HFF-Myc (cell line): ENCODE measurements at places on chromosomes 4 and X.

DNA sequence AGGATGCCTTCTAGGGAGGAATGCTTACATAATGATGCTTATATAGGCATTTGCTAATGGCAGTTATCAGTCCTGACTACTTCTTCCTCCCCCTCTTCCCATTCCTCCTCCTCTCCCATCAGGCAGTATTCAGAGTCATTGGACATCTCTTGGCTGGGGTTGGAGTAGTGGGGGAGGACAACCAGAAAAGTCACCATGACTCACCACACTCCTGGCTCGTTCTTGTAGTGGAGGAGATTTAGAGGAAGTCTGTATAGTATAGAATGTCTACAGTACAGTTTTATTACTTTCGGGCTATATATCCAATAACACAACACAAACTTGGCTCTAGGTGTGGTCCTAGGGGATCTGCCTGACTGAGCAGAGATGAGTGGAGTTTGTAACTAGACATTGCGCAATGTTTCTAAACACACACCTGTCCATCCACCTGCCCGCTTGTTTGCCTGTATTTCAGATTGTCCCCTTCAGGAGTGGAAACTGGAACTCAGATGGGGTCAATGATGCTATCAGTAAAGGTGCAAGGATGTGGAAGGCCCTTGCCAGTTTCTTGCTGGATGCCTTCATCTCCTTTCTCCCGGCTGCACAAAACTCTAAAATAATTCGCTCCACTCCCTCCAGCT lies 27.9 kb upstream of the KIAA1210 start:
- DNase-seq: peak; percentile 29

GRCh38 chr4:169225812-169226211 lies 44.9 kb downstream of the SH3RF1 start:
- DNase-seq: no peak

- DNase-seq: no peak
Measured at GRCh38 chr4:10171055-10171454, 54.5 kb upstream of the WDR1 start.

GRCh38 chr4:176981551-176981950 lies 188.8 kb upstream of the VEGFC start:
- no peak for DNase-seq

DNA sequence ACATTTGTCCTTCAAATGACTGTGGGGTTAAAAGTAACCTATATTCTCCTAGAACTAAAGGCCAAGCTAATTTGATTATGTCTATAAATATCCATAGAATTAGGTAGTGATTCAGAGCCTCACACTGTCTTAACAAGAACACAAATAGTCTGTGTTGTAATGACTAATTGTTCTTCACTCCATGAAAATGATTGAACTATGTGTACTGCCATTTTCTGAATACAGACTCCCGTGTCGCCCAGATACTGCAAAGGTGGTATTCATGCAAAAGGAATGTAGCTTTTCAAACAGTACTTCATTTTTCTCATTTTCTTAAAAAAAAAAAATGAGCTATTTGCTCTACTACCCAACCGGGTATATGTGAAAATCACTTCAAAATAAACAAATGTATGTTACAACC lies 11.3 kb upstream of the PHKA2 start:
- DNase-seq: no peak

GRCh38 chr4:123438031-123438430 lies 41.4 kb downstream of the SPRY1 start:
- no peak for DNase-seq

- no peak for DNase-seq
Measured at GRCh38 chr4:159052315-159052714, 50.6 kb upstream of the RAPGEF2 start.

DNA sequence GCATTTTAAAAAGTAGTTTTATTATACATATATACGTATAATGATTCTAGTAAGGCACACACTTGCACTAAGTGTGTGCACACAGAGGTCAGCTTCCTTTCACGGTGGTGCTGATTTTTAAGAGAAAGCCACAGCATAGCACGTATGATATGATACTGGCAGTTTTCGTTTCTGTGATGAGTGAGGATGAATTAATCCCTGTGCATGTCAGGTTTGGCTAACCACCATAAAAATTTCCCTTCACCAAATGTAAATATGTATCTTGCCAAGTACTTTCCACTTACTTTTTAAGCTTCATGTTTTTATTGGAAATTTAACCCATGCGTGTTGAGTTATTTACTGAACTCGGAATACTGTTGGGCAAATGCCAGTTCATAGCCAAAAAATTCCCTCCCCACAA lies 84.6 kb downstream of the SYNPO2 start:
- DNase-seq: no peak

GRCh38 chr4:113049421-113050370 lies at the start of gene ANK2:
TSS of gene ANK2 (plus strand) at chr4:113049653. CDS start at chr4:113049729, 76 bp downstream.
- no peak for DNase-seq

- peak; percentile 61 for DNase-seq
Measured at GRCh38 chr4:157045507-157046127, 30.3 kb upstream of the GLRB start.

DNA sequence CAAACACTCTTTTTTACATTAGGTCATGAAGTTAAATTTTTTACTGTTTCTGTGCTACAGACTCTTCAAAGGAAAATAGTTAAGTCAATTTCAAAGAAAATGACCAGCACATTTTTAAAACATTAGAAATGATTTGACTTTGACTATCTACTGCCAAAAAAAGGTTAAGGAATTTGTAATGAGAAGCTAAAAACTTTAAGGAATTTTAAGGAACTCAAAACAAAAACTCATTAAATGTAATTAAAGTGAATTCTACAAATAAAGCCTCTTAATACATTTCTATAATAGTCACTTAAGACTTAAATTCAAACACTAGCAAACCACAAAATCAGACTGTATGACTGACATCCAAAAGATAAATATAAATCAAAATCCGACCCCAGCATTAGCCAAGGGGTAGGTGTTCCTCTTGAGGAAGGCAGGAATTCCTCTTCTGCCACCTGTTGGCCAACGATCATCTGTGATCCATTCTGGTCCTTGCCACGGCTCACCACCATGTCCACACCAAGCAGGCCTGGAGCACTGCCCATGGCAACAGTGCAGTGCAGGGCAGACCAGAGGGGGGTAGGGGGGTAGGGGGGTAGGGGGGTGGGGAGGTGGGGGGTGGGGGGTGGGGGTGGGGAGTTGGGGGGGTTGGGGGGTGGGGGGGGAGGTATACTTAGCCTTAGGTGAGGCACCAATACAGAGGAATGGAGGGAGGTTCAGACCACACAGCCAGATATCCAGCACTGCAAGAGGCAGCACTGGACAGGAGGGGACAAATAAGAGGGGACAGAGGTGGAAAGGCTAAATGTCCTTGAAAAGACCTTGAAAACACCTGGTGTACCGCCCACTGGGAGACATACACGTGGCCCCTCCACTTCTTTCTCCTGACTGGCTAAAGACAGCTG lies 287.4 kb downstream of the CHIC1 start:
- no peak for DNase-seq

DNA sequence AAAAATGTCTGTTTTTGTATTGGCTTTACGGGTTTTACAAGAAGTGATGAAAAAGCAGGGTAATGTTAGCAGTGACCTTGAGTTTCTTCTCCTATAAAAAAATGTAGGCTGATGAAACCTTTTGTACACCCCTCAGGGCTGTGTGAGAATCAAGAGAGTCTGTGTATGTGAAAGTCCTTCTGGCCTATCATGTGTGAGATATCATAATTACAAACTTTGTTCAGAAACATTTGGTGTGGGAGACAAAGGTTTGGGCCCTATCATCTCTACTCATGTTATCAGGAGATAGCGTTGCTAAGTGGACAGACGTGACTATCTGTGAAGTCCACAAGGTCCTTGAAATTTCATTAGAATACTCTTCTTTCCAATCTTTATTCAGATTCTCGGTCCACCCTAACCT lies 170.6 kb upstream of the HAND2 start:
- DNase-seq: no peak

DNA sequence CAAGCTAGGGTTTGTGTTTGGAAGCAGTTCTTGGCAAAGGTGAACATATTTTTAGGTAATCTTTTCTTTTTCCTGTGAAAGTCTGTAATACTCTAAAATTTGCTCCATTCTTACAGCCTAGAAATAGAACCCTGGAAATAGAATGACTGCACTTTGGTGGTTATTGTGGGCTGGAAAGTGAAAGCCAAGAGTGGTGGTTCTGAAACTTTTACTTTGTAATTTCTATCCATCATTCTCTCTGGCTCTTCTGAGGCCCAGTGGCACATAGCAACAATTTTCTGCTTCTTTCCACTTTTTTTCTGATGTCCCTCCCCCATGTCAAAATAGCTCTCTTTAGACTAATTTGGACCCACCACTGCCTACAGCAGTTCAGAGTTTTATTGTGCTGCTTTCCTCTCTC lies 300.4 kb upstream of the RPS6KA3 start:
- no peak for DNase-seq

- no peak for DNase-seq
Measured at GRCh38 chrX:13346646-13347045, 26.8 kb upstream of the ATXN3L start.

DNA sequence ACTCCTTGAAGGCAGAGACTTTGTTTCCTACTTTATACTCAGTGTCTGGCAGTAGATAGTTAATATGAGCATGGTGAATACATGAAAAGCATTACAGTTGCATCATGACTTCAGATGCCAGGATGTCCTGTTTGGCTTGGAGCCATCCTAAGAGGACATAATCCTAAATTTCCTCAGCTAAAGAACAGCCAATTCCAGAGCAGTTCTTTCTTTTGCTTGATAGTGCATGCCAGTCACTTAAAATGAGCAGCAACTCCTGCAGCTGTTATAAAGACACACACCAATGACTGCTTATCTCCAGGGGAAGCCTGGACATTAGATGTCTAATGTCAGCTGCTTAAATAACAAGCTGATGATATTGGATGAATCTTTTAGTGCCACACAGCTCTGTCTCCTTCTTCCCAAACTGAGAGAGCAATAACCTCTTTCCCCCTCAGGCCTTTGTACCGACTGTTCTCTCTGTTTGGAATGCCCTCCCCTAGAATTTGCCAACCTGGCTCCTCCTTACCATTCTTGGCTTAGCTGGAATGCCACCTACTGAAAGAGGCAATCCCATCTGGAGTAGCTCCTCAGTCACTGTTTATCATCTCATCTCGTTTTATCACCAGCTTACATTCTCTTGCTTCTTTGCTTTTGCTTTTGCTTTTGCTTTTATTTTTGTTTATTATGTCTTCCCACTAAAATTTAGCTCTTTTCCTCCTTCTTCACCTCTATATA lies 100.8 kb upstream of the USP38 start:
- DNase-seq: no peak

DNA sequence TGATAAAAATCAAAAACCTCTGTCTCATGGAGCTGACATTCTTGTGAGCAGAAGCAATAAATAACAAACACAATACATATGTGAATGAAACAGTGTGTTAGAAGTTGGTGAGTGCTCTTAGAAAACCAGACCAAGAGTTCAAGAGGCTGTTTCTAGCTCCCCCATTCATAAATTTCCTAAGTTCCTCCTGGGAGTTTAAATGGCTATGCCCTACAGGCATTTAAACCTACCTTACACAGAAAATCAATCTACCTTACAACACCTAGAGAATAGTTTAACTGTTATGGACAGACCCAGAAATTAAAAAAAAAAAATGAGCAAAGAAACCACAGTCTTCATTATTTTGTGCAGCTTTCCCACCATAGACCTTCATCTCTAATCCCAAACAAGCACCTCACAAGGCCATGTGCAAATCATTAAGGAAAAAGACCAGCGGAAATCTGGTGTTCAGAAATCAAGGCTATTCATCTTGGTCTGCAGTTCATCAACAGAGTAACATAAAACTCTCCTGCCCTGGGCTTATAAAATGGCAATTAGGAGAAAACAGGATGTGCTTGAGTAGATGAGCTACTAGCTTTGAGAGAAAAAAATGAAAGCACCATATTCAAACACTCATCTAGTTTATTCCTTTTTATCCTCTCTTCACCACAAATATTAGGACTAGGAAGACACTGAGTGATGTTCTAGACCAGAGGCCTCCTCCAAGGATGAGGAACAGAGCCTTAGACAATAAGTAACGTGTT lies 147.2 kb downstream of the SHROOM3 start:
- DNase-seq: peak; percentile 77

DNA sequence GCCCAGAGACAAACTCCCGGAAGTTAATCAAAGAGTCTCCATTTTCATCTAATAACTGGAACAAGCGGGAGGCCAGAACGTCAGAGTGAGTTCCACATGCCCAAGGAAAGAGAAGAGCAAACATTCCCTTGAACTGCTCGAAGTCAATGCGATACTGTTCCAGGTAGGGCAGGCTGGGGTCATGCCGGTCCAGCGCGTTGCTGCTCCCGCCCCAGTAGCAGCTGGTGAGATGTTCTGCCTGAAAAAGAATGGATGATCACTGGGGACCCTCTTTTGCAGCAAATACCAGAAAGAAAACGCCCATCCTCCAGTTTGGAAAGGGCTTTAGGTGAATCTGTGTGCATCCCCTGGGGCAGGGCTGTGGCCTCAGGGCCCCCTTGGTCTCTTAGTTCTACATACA lies 65.2 kb upstream of the UCP1 start:
- DNase-seq: no peak

DNA sequence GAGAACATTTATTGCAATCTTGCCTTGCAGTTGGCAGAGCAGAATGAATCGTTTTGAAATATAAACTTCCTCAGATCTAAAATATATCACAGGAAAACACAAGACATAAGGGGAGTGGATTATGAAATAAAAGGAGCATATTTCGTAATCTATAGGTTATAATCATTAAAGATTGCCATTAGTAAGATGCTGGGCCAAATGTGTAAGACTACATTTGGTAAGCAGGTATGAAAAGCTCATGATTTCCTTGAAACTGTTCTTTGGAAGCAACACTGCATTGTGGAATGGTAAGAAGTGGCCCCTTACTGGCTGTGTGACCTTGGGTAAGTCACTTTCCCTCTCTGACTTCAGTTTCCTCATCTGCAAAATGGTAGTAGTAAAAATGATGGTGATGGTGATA lies 68.3 kb downstream of the AFF2 start:
- DNase-seq: no peak

DNA sequence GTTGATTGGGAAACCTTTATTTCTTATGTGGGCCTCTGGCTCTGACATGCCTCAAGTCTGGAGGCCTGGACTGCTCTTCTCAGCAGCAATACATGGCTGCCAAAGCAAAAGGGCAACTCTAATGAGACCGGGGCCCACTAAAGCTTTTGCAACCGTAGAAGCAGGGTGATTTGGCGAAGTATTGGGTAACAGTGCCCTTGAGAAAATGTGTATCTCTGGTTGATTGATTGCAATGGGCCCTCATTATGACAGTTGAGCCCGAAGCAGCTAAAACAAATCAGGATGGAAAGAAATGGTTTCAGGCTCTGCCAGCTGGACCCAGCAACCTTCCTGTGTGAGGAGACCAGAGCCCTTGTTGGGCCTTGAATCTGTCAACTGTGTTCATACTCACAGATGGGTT lies 73.4 kb downstream of the CLCN4 start:
- DNase-seq: no peak

- DNase-seq: no peak
Measured at GRCh38 chrX:155215443-155216178, 649 bp upstream of the VBP1 start.

GRCh38 chr4:115515366-115515765 lies 401.9 kb upstream of the NDST4 start:
- DNase-seq: no peak
